ENCODE measurements at places on chromosomes 6 and 20.
A peak's percentile ranks its signal among the peaks of the same experiment; 100 is the strongest.

- DNase-seq: no peak
These were observed 10.8 kb downstream of the SLC52A3 start for GRCh38 chr20:757506-757905.

- peak; percentile 18 for DNase-seq
These were observed 95.1 kb downstream of the MMS22L start for GRCh38 chr6:97187951-97188350.

DNA sequence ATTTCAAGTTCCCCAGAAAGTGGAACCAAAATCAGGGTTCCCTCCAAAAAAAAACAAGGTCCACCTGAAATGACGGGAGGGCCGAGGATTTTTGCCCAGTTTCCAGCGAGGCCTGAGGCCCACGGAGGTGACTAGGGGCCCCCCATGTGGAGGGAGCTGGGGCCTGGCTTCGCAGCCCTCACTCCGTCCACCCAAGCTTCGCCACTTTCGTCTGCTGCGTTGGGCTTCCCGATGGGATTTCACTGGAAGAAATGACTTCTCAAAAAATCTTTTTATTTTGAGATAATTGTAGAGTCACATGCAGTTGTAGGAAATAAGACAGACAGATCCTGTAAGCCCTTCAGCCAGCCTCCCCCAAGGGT is 208.3 kb downstream of the TAF4 start:
- DNase-seq: no peak

- DNase-seq: peak; percentile 71
These were observed 3.5 kb upstream of the ACAT2 start for GRCh38 chr6:159758031-159759001.

GRCh38 chr20:58670659-58671058 is 19.6 kb downstream of the STX16 start:
- no peak for DNase-seq

GRCh38 chr6:56954403-56955170 is at the start of gene BEND6:
TSS of gene BEND6 (plus strand) at chr6:56955107. CDS start at chr6:56981811, 26,704 bp downstream.
- DNase-seq: peak; percentile 80

GRCh38 chr6:10401004-10401536 is 13.8 kb downstream of the TFAP2A start:
- DNase-seq: no peak

DNA sequence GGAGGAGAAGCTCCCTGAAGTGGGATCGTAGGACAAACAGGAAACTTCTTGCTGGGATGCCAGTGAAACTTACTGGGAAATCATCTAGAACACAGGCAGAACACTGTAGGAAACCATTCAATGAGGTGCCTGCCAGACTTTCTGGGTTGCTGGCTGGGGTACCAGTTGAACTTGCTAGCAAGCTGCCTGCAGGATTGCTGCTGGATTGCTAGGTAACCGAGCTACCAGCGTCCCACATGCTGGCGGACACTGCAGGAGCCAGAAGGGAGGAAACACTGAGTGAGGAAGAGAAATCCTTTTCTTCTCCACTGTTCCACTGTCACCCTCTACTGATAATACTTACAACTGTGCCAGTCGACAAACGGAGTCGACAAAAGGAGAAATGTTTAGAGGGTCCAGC is 91.3 kb upstream of the SLC35B3 start:
- no peak for DNase-seq

DNA sequence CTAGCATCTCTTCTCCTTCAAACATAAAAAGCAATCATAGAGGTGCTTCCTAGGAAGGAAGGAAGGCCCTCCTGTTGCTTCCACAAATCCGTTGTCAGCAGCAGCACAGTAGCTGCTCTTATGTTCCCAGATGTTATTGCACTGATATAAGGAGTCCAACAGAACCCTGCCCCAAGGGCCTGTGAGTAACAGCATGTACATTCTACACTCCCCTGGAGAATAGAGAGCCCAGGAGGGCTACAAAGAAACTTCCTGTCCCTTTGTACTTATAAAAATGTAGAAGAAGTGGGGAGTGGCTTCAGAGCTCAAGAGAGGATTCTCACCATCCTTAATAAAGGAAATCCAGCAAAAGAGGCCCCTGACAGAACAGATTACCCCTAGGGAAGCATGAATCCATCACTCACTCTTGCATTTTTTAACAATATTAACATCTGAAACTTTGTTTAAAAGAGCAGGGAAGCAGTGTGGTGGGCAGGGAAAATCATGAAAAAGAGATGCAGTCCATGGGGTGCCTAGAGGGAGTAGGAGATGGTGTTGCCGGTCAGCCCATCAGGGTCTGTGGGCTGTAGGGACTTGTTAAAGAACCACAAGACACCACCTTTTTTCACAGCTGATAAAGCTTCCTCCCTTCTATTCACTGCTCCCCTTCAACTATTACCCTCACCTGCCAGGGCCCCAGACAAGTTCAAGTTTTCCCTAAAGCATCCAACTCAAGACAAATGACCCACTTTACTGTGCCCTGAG is 104.5 kb upstream of the ADGRF1 start:
- no peak for DNase-seq

DNA sequence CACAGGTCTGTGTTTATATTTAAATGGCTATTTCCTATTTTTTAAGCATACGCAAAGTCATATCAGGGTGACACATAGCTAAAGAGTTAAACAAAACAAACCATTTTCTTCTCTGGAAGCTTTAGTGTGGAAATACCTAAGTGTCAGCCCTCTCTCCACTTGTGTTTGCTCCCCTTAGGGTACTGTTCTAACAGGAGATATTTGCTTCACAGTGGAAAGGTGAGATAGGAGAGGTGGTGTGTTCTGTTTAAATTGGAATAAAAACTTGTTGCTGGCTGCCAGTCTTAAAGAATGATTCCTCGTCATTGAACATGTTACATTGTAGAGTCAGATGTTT is 18.9 kb downstream of the PHACTR2 start:
- peak; percentile 49 for DNase-seq

DNA sequence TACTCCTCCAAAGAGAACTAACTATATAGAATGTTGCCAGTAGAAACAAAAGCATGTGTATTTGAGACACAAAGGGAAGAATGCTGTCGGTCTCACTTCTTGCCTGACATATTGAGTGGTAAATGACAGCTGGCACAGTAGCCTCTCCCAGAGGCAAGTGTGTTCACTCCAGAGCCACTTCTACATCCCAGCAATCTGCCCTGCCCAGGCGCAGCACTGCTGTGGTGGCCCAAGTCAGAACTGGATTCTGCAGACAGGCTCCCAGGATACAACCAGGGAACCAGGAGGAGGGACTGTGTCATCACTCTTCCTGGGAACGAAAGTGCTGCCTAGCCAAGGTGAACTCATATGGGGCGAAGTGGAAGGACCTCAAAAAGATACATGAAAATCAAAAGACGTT is 103.2 kb upstream of the ARMC2 start:
- no peak for DNase-seq

DNA sequence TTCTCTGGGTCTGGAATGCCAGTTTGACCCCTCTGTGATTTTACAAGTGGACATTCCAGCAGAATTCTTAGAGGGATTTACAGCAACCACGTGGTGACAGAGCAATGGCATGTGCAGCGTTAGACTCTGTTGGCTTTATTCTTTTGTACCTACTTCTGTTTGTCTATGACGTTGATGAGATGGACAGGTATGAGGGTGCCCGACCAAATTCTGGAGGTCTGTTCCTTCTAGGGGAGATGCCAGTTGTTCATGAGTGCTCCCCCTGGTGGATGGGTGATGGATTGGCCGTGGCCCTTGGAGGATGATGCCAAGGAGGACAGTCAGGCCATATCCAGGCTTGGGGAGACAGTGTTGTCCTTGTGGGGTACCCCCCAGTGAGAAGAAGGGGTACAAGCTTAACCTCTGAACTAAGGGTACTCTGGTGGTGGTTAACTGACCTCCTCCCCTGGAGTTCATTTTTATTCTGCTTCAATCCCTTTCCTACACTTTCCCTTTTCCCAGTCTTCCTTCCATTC is 198.6 kb downstream of the DTNBP1 start:
- DNase-seq: no peak

GRCh38 chr6:87257046-87257445 is 65.3 kb upstream of the SMIM8 start:
- no peak for DNase-seq

- DNase-seq: no peak
These were observed 185.9 kb downstream of the BTBD9 start for GRCh38 chr6:38453861-38454260.

- DNase-seq: no peak
These were observed 6.5 kb upstream of the TFAP2A start for GRCh38 chr6:10421158-10421920.

DNA sequence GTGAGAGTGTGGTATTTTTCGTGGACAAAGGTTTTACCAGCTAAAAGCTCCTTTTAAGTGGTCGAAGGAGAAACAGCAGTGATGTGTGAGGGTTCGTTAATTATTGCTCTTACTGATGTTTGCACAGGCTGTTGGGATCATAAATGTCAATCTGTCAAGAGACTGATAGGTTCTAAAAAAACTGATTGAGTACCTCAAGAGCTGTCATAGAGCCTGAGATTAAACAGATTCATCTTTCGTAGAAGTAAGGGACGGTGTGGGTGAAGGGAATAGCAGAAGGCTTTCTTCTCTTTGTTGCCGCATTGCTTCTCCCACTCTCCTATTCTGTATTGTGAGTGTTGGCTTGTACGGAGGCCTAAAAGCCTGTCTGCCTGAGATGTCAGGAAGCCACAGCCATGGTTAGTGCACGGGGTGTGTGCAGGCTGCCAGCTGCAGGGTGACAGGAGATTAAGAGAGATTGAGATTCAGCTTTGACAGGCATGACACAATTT is 291.0 kb downstream of the ZFAND3 start:
- DNase-seq: no peak

Measured in iris pigment epithelial cell (primary cell).